ENCODE measurements at places on chromosomes 1 and 21.
A peak's percentile ranks its signal among the peaks of the same experiment; 100 is the strongest.

GRCh38 chr1:246552110-246552509, 14.0 kb downstream of the TFB2M start:
- no peak for DNase-seq

DNA sequence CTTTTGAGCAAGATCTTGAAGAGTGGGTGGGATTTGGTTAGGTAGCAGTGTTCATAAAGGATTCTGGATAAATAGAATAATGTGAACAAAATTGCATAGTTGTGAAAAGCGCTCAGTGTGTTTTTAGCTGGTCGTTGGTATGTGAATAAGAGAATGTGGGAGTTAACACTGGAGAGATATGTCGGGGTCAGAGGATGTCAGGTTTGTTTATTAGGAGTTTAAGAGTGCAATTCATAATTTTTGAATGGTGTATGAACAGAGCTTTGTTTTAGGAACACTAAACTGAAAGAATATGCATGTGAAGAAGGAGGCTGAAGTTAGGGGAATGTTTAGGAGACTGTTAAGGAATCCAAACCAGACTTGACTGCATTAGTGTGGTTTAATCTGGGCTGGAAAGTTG, 9.4 kb downstream of the USP16 start:
- no peak for DNase-seq

- no peak for DNase-seq
Measured at GRCh38 chr1:15038232-15039016, 115.1 kb upstream of the TMEM51 start.

DNA sequence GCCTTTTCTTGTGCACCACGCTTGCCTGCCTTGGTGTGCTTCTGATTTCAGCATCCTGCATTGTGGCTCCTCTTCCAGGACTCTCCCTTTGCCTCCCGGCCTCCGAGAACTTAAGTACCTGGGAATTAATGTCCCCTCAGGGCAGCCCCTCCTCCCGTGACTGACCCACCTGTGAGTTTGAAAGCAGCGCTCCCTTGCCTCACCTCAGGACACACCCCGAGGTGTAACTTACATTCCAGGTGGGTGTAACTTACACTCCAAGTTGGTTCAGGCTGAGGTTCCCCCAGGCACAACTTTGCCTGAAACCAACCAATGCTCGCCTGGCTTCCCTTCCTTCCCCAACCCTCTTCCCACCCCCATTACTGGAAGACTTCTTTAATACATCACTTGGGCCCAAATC, 161.4 kb downstream of the KAZN start:
- DNase-seq, result no peak

DNA sequence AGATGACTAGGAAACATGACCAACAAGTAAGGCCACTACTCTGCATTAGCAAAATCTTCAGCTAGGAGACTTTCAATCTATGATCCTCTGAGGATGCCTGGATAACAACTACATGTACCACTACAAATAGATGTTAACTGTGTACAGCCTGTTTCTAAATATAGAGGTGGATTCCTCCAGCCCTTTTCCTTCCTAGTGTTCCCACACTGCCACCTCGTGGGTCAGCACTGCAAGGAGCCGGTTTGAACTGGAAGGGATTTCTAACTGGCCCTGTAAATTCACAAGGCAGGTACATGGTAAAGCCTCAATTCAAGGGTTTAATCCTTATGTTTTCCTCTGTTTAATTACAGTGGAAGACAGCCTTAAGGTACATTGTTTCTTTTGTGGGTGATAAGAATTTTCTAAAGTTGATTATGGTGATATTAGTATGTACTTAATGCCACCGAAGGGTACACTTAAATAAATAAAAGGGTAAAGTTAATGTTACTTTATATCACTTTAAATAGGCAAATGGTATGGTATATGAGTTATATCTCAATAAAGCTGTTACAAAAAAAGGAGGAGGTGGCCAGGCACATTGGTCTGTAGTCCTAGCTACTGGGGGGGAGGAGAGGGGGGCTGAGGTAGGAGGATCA, 14.4 kb downstream of the SMYD3 start:
- DNase-seq, result peak; percentile 55

- no peak for DNase-seq
Measured at GRCh38 chr1:15197591-15198447, 44.3 kb downstream of the TMEM51 start.

GRCh38 chr1:15410223-15410883, 665 bp downstream of the EFHD2 start:
- DNase-seq, result no peak

DNA sequence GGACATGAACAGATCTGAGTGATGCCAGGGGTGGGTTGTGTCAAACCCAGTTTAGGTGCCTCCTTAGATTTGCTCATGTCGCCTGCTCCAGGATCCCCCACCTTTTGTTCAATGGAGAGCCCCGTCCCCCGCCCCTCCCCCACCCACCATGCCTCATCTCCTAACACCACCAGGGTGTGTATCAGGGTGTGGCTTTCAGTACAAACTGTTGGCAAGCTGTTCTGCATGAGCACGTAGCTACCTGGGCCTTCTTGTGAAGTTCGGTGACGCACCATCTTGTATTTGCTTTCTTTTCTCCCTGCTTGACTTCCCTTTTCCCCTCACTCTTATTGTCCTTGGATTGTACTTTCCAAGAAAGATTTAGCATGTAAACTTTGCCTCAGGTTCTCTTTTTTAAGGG, 94.8 kb downstream of the EBNA1BP2 start:
- no peak for DNase-seq

Data from stimulated activated CD4-positive, alpha-beta T cell treated with anti-CD3 and anti-CD28 coated beads, Interleukin-2, amount 100 ng/mL, for 24 hours (primary cell).